ENCODE measurements at places on chromosomes 12 and 14.

DNA sequence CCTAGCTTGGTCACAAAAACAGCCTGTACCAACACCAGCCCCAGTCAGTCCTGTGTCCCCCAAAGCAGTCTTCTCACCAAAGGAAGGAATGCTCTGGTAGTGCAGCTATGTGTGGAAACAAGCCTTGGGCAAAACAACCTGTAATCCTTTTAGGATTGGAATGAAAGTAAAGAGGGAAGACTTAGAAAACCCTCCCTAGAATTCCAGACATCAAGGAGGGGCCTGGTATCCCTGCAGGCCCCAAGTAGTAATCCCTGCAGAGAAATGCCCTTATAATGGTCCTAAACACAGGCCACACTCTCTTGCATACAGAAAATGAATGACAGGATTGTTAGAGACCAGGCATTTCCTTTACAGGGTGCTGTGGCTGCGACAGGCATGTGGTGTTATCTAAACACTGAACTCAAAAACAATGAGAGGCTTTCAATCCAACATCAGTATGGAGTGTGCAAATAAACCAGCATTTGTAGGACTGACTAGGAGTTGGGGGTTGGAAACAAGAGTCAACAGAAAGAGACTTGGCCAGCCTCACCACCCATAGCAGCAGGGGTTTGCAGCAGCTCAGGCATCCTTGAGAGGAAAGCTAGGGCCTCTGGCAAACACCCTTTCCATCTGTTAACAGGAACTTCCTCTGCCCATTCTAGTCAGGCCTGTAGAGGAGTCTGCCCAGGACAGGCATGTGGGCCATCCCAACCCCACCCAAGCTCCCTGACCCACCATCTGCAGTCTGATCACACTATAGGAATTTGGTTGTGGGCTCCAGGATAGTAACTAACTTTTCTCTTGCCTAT lies 59.1 kb downstream of the DCAF5 start:
- DNase-seq = no peak

- DNase-seq = no peak
Measured at GRCh38 chr14:58942516-58942915, 246.0 kb upstream of the DAAM1 start.

GRCh38 chr12:97168804-97169203 lies 261.7 kb downstream of the NEDD1 start:
- no peak for DNase-seq

DNA sequence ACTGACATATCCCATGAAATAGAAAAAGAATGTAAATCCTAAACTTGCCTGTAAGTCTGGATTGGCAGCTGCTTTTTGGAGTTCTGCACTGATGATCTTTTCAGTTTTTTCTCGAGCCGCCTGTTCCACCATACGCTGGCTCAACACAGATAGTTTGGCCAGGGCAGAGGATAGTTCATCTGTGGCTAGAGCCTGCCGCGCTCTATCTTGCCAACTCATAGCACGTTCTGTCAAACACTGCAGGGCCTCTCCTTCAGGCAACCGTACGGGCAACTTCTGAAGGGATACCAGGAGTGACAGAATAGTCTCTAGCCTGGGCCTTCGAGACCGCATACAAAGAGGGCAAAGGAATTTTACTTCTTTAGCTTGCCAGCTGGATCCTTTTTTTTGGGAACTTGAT lies 44.8 kb upstream of the SLC6A13 start:
- no peak for DNase-seq

GRCh38 chr12:121190523-121191031 lies 19.4 kb upstream of the P2RX4 start:
- DNase-seq = no peak

- no peak for DNase-seq
Measured at GRCh38 chr12:53476769-53477209, 22.5 kb downstream of the MAP3K12 start.

DNA sequence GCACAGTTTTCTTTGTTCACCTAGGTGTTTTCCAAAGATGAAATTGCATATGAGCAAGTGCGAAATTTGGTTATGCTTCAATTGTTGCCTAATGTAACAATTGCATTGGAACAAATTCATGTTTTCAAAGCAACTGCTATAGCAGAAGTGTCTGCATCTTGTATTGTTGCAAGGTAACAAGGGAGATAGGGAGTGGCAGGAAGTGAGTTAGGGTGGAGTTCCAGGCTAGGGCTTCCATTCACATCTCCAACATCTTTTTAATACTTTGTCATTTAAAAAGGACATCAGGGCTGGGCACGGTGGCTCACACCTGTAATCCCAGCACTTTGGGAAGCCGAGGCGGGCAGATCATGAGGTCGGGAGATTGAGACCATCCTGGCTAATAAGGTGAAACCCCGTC lies 312.3 kb upstream of the E2F7 start:
- DNase-seq = no peak

- no peak for DNase-seq
Measured at GRCh38 chr14:101228949-101229541, 325.5 kb upstream of the RTL1 start.

DNA sequence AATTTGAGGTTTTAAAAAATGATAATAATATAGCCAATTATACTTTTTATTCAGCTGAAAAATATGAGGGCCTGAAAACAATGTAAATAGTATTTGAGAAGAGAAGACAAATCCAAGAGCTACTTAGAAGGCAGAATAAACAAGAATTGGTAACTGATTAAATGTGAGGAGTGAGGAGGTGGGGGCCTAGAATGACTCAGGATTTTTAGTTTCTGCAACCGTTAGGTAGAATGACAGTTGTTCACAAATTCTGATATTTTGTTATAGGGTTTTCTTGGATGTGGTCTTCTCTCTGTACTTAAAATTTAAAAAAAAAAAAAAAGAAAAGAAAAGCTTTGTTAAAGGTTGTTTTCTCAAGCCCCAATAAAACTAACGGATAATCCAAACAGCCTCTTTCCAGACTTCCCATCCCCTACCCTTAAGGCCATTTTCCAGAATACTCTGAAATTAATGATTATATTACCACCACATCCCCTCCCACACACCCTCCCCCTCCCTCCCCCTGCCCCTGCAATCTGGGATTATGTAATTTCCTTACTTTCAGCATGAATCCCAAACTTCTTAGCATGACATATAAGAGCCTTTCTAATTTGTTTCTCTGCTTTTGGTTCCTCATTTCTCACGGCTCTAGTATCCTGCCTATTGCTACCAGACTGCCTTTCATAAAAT lies 50.4 kb downstream of the LRP6 start:
- DNase-seq = peak; percentile 21

GRCh38 chr14:38547961-38548490 lies 292.1 kb upstream of the CLEC14A start:
- no peak for DNase-seq

GRCh38 chr14:95314609-95315008 lies 5.1 kb downstream of the CLMN start:
- no peak for DNase-seq

DNA sequence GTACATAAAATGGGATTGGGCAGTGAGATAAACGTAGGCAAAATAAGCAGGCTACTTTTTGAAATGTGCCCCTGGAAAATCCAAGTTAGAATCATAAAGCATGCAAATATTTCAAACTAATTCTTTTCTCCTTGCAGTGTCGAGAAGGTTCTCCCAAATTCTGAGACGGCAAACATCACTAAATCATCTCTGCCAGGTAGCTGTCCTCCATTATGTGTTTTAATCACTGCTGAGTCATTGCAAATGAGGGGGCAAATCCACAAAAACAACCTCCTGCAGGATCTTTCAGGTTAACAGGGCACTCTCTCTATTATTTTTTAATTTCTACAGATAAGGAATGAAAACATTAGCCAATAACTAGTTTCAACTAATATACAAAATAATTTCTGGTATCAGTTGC lies 63.2 kb upstream of the RIC8B start:
- DNase-seq = no peak

DNA sequence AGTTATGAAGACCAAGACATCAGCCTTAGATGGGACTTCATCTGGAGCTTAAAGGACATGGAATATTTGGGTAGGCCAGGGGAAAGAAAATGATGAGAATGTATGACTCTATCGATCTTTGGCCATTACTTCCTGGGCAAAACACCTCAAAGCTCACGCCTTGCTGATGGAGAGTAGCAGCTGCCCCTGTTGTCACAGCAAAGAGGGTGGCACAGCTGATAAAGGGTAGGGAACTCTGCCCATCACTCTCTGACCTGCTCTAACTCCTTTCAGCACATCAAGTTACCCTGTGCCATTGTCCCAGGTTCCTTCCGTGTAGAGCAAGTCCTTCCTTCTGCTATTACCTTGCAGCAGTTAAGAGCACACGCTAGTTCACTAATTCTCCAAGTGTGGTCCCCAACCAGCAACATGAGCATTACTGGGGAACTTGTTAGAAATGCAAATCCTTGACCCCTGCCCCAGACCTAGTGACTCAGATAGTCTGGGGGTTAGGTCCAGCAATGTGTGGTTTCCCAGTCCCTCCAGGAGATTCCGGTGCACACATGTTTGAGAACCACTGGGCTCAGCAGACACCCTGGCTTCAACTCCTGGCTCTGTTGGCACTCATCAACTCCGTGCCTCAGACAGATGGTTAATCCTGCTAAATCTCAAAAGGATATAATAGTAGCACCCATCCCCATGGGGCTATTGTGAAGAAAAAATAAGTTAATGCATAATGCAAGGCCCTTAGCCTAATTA lies 93.7 kb upstream of the EEA1 start:
- DNase-seq = no peak

DNA sequence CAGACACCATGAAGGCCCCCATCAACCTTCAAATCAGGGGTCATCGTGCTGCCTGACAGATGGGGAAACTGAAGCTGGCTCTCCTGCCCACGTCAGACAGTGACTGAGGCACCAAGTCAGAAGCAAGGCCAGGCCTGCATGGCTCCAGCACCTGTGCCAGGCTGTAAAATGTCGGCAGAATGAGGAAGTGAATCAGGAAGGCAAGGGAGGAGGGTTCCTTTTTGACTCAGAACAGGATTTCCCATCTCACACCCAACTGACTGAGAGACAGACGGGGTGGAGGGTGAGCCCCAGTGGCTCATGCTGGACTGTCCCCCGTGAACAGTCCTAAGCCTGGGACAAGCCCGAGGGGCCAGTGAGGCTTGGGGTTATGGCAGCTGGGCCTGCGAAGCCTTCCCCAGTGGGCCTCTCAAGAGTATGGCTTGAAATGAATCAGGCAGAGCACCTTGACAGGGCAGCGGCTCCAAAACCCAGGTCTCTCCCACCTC lies 20.9 kb downstream of the SYNE3 start:
- no peak for DNase-seq

DNA sequence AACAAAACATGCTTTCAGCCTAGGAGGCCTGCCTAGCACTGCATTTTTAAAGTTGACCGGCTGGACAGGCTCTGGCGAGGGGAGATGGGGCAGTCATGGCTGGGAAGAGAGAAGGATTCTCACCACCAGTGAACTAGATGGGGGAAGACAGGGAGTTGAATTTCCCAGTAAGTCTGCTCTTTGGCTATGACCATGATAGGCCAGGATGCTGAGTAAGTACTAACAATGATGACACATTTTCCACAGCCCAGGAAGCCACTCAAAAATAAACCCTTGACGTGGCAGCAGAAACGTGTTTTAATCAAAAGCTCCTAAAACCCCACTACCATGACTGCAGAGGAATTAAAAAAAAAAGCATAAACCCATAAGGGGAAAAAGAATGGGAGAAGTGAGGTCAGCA lies 19.0 kb downstream of the KCTD10 start:
- DNase-seq = no peak

DNA sequence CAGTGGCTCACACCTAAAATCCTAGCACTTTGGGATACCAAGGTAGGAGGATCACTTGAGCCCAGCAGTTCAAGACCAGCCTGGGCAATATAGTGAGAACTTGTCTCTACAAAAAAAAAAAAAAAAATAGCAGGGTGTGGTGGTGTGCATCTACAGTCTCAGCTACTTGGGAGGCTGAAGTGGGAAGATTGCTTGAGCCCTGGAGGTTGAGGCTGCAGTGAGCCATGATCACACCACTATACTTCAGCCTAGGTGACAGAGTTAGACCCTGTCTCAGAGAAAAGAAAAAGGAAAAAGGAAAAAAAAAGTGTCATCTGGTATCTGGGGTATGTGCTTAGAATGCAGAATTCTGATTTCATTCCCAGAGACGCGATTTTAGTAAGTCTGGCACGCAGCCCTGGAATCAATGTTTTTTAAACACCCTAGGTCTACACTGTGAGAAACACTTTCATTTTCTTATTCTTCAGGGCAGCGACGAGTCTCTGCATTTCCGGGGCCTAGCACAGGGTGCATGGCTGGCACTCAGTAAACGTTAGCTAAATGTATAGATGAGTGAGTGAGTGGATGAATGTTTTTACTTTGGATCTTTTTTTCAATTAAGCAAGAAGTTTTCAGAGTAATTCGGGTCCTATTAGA lies 243.8 kb upstream of the PWP1 start:
- no peak for DNase-seq

- DNase-seq = no peak
Measured at GRCh38 chr14:103028161-103028767, 29.1 kb downstream of the CDC42BPB start.

DNA sequence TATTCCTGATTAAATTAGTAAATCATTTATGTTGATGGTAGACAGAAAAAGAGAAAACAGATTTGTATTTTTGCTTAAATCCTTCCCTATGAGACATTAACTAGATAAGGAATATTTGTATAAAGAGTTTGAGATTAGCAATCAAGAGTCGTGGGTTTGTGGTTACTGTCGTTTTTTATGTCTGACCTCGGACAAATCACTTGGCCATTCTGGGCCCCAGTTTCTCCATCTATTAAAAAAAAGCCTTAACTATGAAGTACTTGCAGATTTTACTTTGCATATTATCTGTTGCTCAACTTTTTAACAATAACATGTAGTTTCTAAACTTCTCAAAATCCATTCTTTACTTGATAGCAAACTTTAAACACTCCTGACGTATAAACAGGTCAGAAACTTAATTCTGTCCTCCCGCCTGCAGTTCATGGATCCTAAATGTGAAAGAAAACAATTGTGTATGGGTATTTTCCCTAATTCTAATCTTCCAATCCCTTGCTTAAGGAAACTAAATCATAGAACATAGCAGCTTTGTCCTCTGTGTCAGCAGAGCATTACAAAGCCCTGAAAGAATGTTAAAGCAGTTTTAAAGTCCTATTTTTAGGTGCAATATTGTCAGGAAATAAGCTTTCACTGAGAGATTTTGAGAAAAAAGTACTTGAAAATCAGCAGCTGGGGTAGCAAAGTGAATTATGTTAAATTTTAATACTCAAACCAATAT lies 118.2 kb downstream of the GPR135 start:
- DNase-seq = no peak

Data from bone marrow (tissue), 2 donors.